ENCODE measurements at places on chromosomes 5 and 9. TPM values are rescaled to one million over a fixed set of nuclear protein-coding genes. Genes with fewer than 3 reads are reported as not detected.

Gene BTNL3
- total RNA-seq = not detected

Gene DOCK2
- total RNA-seq = 2.5 TPM

Gene RASGRF2
- 12.0 TPM for total RNA-seq

Gene TSPAN17
- 29.5 TPM for total RNA-seq

Gene TAF11L5
- not detected for total RNA-seq

Data from bronchial smooth muscle cell (primary cell).